ENCODE measurements at places on chromosomes 16 and 17. TPM values are rescaled to one million over a fixed set of nuclear protein-coding genes. Genes with fewer than 3 reads are reported as not detected.

GRCh38 chr16:66719246-66719645, 22.7 kb upstream of the CMTM4 start:
- DNase-seq, result no peak

GALR2 gene
- polyA plus RNA-seq, result not detected

ZBTB4 gene
- polyA plus RNA-seq, result 17.7 TPM

DNA sequence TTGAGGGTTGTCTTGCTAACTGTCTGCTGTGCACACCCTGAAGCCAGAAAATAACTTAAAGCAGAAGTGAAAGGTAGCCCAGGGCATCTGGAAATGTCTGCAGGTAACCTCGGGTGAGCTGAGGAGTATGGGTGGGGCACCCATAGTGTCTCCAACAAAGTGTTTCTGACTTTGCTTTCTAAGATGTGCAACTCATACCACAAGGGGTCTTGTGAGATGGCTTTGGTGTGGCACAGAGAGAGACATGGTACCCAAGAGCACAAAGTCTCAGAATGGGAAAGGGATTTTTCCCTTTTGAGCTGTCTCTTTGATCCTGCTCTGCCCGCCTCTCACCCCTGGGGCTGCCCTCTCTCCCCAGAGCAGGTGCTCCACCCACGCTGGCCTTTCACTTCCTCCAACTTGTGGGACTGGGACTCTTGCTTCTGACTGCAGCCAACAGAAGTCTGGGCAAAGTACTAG, 6.9 kb downstream of the CHD9 start:
- no peak for DNase-seq

- no peak for DNase-seq
Observed at GRCh38 chr17:8369944-8370343, 6.6 kb downstream of the KRABD2 start.

NGFR gene
- polyA plus RNA-seq, result 0.81 TPM

GRCh38 chr17:44210342-44211192, 8.9 kb downstream of the UBTF start:
- DNase-seq, result peak; percentile 95

DNA sequence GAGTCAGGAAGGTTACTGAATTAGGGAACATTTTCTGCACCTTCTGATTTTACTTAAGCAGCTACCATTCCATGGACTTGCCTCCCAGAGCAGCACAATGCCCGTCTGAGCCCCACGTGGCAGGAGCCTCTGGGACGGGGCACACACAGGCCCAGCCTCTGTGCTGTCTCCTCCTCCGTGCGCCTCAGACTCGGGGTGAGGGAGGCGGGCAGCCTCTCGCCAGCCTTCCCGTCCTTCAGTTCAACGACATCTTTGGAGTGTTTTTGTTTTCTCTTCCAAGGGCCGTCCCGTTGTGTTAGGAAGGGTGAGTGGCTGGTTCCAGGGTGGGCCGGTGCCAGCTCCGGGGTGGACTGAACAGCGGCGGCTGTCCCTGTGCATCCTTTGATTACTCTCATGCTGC, 31.8 kb downstream of the NDEL1 start:
- no peak for DNase-seq

DNA sequence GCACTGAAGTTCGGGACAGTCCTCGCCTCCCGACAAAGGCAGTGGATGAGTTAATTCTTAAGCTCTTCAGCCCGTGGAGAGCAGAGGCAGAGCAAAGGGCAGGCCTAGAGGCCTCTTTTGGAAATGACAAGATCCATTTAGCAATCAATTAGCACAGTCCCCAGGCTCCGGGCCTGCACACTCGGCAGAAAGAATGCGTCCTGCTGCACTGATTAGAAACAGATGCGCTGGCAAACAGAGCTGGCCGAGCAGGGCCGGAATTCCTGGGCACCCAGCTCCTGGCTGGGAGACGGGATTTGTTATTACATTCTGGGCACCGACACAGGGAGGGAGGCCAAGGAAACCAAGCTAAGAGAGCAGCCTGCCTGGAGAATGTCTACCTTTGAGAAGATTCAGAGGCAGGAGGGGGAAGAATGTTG, 162.9 kb downstream of the COPRS start:
- peak; percentile 97 for DNase-seq
